ENCODE measurements at places on chromosomes 3 and 15. TPM values are rescaled to one million over a fixed set of nuclear protein-coding genes. Genes with fewer than 3 reads are reported as not detected.

GOLGA8K gene
- total RNA-seq: 0.71 TPM

CMTM8 gene
- total RNA-seq: 6.4 TPM

NR1I2 gene
- total RNA-seq: not detected

RPUSD3 gene
- 39.8 TPM for total RNA-seq

IL17RD gene
- total RNA-seq: 0.83 TPM

ARPIN gene
- total RNA-seq: 12.6 TPM

ADIPOQ gene
- not detected for total RNA-seq

FSD2 gene
- total RNA-seq: not detected

SLC12A1 gene
- total RNA-seq: not detected

CFAP44 gene
- 2.5 TPM for total RNA-seq

SENP8 gene
- total RNA-seq: 2.1 TPM

FBXW12 gene
- not detected for total RNA-seq

STAG1 gene
- 5.8 TPM for total RNA-seq

EPHB1 gene
- total RNA-seq: 0.16 TPM

CCR9 gene
- total RNA-seq: not detected

RTP3 gene
- not detected for total RNA-seq

STAB1 gene
- total RNA-seq: not detected

FOXL2 gene
- 5.7 TPM for total RNA-seq

LARP6 gene
- 66.0 TPM for total RNA-seq

COL6A5 gene
- total RNA-seq: not detected

HAPLN3 gene
- 27.9 TPM for total RNA-seq

TLR9 gene
- total RNA-seq: not detected

FRMD5 gene
- 4.6 TPM for total RNA-seq
